ENCODE measurements at places on chromosomes 13 and 19.

- DNase-seq, result no peak
These were observed 1.1 kb upstream of the KCNJ14 start for GRCh38 chr19:48454150-48454730.

GRCh38 chr13:105105471-105105870 is 1430.0 kb downstream of the EFNB2 start:
- DNase-seq, result no peak

DNA sequence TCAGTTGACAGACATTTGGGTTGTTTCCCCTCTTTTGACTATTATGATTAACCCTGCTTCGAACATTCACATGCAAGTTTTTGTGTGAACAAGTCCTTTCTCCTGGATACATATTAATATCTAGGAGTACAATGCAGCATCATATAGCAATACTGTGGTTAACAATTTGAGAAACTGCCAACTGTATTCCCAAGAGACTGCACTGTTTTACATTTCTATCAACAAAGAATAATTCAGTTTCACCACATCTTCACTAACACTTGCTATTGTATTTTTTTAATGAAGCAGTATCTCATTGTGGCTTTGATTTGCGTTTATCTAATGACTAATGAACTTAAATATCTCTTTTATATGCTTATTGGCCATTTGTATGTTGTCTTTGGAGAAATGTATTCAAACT is 184.6 kb upstream of the NBEA start:
- DNase-seq, result no peak

DNA sequence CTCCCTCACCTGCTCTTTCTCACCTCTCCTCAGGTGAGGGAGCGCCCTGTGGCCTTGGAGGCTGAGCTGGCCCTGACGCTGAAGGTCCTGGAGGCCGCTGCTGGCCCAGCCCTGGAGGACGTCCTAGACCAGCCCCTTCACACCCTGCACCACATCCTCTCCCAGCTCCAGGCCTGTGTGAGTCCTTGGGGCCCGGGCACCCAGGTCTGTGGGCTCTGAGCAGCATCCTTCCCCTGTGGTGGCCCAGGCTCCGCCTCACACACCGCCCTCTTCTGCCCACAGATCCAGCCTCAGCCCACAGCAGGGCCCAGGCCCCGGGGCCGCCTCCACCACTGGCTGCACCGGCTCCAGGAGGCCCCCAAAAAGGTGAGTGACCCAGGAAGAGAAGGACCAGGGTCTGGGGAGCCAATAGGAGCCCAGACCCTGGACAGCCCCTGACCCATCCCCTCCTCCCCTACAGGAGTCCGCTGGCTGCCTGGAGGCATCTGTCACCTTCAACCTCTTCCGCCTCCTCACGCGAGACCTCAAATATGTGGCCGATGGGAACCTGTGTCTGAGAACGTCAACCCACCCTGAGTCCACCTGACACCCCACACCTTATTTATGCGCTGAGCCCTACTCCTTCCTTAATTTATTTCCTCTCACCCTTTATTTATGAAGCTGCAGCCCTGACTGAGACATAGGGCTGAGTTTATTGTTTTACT is 1.9 kb downstream of the IFNL1 start:
- DNase-seq, result no peak

- DNase-seq, result no peak
These were observed 4.2 kb upstream of the ISYNA1 start for GRCh38 chr19:18441804-18442788.

DNA sequence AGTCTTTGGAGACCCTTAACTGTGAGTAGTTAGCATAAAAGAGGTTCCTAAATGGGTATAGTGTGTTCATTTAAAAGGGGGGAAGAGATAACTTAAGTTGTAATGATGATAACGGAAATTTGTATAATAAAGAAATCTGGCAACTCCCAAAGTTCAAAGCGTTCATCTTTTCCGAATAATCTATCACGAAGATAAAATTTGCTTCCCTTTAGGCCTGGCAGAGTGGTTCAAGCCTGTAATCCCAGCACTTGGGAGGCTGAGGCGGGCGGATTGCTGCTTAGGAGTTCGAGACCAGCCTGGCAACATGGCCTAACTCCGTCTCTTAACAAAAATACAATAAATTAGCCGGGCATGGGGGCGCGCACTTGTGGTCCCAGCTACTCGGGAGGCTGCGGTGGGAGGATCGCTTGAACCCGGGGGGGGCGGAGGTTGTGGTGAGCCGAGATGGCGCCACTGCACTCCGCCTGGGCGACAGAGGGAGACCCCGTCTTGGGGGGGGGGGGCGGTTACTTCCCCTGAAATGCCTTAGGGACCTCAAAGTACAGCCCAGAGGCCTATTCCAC is 934 bp downstream of the N4BP2L2 start:
- DNase-seq, result peak; percentile 44

Data from RKO (cell line).